ENCODE measurements at places on chromosomes 2 and 18. TPM values are rescaled to one million over a fixed set of nuclear protein-coding genes. Genes with fewer than 3 reads are reported as not detected.

The INPP1 gene
- 3.7 TPM for total RNA-seq

The PKDCC gene
- total RNA-seq: not detected

The PROKR1 gene
- not detected for total RNA-seq

The NEB gene
- total RNA-seq: 2.1 TPM

The HOXD12 gene
- not detected for total RNA-seq

The SETBP1 gene
- 0.03 TPM for total RNA-seq

The SERPINB13 gene
- total RNA-seq: not detected

The MPP4 gene
- not detected for total RNA-seq

The LCT gene
- total RNA-seq: 0.06 TPM

The ARHGAP25 gene
- total RNA-seq: 162 TPM

The ABI2 gene
- 30.6 TPM for total RNA-seq

The GAL3ST2 gene
- total RNA-seq: not detected

Data from CD4-positive, alpha-beta memory T cell (primary cell).